Esophagus muscularis mucosa (tissue), 4 donors: ENCODE measurements at places on chromosomes 1 and 21. TPM values are rescaled to one million over a fixed set of nuclear protein-coding genes. Genes with fewer than 3 reads are reported as not detected.

The DMRTA2 gene
- not detected for total RNA-seq

The SYNC gene
- 189 TPM for total RNA-seq

The MTOR gene
- total RNA-seq = 33.6 TPM

The TNFSF4 gene
- total RNA-seq = 2.3 TPM

The MSH4 gene
- 0.40 TPM for total RNA-seq

The PLCH2 gene
- total RNA-seq = 0.17 TPM

The OR2T11 gene
- total RNA-seq = not detected

The LYPD8 gene
- not detected for total RNA-seq

The FGR gene
- 12.2 TPM for total RNA-seq

The CFHR5 gene
- total RNA-seq = not detected

The NGF gene
- 4.5 TPM for total RNA-seq

The CFAP107 gene
- total RNA-seq = not detected

The RHCE gene
- not detected for total RNA-seq

The SH2D5 gene
- total RNA-seq = 2.8 TPM
